ENCODE measurements at places on chromosomes 3 and 15.

- no peak for DNase-seq
Measured at GRCh38 chr15:63322541-63322940, 45.1 kb downstream of the APH1B start.

DNA sequence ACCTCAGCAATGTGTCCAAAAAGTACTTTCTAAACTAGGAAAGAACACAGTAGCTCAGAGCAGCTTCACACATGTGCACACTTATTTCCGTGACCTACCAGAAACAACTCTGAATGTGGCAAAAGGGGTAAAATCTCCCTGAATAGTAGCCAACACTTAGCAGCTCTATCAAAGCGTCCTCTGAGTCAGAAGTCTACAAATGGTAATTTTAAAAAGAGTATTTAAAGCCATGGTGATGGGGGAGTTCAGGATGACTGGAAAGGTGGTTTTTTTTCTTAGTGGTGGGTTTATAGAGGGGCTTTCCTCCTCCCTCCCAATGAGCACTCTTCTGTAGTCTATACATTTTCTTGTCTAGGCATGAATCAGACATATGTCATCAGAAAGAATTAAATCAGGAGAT lies 223.8 kb upstream of the PRICKLE2 start:
- DNase-seq: no peak

- DNase-seq: no peak
Measured at GRCh38 chr3:186959029-186959624, 28.8 kb downstream of the ST6GAL1 start.

GRCh38 chr3:34279901-34280300 lies 481.5 kb downstream of the PDCD6IP start:
- no peak for DNase-seq

- DNase-seq: no peak
Measured at GRCh38 chr3:24661175-24661584, 166.5 kb upstream of the THRB start.

DNA sequence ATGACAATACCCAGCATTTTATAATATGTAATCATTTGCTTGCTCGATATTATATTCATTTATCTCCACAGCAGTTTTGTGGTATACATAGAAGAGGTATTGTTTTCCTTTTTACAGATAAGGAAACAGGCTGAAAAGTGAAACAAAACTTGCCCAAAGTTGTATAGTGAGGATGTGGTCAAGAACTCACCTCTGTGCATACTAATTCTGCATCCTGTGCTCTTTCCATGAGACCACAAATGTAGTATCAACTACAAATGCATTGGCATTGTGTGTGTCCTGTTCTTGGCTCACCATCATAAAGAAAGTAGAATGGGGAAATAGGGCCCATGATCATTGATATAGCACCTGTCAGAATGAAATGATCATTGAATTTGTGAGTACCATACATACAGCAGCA lies 167.3 kb downstream of the NECTIN3 start:
- DNase-seq: peak; percentile 44

- DNase-seq: no peak
Measured at GRCh38 chr3:195839260-195840010, 27.7 kb upstream of the MUC4 start.

DNA sequence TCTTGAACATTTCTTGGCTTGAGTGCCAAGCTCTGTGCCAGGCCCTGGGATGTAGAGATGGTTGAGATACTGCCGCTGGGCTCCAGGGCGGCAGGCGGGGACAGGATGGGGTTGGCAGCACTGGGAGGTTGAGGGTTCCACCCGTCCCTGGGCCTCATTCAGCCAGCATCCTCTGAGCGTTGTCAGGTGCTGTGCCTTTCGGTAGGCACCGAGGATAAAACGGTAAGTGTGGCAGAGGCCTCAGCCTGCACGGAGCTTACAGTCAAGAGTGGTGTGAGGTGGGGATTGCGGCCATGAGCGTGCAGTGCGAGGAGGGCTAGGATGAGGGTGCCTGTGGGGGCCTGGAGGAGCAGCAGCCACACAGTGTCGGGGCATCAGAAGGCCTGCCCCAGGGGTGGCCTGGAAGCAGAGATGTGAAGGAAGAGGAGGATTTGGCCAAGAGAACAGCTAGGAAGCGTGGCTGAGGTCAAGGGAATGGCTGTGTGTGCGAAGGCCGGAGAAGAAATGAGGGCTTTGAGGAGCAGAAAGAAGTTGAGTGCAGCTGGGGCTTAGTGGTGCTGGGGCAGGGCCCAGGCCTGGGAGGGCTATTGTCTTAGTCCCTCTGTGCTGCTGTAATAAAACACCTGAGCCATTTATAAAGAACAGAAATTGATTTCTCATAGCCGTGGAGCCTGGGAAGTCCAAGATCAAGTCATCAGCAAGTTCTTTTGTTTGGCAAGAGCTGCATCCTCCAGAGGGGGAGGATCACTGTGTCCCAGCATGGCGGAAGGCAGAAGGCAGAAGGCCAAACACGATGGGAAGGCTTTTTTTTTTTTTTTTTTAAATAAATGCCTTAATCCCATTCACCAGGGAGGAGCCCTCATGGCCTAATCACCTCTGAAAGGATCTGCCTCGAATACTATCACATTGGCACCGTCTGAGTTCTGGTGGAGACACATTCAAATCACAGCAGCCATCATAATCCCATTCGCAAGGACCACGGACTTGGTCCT lies 22.7 kb downstream of the CORO2B start:
- no peak for DNase-seq

GRCh38 chr3:38623539-38623938 lies 25.9 kb downstream of the SCN5A start:
- DNase-seq: no peak

- DNase-seq: no peak
Measured at GRCh38 chr3:106049821-106050220, 181.0 kb upstream of the CBLB start.

DNA sequence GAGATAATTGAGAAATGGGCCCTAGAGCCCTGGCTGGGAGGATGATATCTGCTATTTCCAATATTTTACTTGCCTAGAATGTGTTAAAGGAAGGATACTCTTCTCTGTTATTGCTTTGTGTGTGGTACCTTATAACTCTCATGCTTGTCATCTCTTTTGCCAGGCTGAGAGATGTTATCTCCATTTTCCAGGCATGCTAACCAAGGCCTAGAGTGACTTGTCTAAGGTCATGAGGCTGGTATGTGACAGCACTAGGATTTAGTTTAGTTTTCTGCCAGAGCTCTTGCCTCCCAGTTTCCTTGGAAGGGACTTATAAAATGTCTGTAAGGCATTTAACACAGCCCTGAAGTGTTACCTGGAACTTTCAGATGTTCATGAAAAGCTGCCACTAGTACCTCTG lies 1.4 kb downstream of the CLK3 start:
- no peak for DNase-seq
